Caki2 (cell line): ENCODE measurements at places on chromosomes 12 and 14.

GRCh38 chr12:2625289-2625612 lies 169.5 kb upstream of the FKBP4 start:
- no peak for DNase-seq

- peak; percentile 80 for DNase-seq
Observed at GRCh38 chr12:15193946-15194345, 27.3 kb downstream of the RERG start.

GRCh38 chr12:62347922-62348650 lies 87.9 kb downstream of the USP15 start:
- no peak for DNase-seq

DNA sequence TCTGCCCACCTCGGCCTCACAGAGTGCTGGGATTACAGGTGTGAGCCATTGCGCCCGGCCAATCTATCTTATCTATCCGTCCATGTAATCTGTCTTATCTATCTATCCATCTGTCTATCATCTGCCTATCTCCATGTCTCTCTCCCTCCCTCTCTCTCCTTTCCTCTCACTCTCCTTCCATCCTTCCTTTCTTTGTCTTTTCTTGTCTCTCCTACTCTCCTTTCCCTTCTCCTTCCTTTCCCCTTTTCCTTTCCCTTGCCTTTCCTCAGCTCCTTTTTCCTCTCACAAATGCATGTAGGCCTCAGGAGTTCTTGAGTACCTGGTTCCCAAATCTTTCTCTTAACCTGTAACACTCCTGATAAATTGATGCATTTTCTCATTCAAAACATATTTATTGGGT lies 89.3 kb upstream of the WSCD2 start:
- DNase-seq = no peak

GRCh38 chr12:31246470-31246850 lies 79.5 kb downstream of the SINHCAF start:
- no peak for DNase-seq

GRCh38 chr12:48977290-48978281 lies 536 bp upstream of the WNT1 start:
- no peak for DNase-seq

GRCh38 chr12:68749443-68749842 lies 3.5 kb downstream of the SLC35E3 start:
- DNase-seq = no peak

DNA sequence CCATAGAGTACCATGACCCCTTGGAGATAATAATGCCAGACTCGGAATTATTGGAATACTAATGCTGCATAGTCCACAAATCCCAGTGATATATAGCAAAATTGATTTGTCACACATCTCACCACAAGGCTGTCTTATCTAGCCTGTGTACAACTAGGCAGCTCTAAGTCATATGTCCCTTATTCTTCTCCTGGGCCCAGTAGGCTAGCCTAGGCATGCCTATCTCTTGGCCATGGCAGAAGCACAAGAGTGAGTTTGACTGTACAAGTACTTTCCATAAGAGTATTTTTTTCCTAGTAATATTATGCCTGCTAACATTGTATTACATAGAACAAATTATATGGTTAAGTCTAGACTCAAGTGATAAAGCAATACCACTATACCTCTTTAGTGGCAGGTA lies 1122.1 kb upstream of the SEL1L start:
- no peak for DNase-seq

DNA sequence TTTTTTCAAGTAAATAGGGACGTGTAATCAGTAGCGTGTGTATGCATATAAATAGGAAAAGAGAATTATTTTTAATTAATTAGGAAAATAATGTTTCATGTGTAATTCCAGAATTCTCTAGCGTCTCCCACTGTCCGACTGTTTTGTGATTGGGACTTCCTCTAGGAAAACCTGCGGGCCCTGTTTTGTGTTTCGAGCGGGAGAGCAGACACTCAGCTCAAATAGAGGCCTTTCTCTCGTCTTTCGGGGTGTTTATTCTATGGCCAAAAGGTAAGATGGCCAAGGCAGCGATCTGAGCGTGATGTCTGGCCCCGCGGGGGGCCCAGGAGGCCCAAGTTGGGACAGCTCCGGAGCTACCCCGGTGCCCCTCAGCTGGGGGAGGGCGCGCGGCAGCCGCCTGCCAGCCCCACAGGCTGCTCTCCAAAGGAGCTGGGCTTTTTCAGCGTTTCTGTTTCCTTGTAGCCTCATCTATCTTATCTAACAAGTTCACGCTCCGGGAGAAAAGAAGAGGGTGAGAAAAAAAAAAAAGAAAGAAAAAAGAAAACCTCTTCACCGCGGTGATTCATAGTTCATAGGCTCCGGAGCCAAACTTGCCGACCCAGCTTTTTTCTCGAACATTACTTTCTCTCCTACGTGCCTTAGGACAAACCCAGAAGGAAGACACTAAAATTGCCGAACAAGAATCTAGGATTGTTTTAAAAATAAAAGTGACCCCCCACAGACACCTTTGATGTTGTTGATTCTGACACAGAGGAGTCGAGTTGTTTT lies 7.5 kb upstream of the FOXG1 start:
- DNase-seq = no peak

DNA sequence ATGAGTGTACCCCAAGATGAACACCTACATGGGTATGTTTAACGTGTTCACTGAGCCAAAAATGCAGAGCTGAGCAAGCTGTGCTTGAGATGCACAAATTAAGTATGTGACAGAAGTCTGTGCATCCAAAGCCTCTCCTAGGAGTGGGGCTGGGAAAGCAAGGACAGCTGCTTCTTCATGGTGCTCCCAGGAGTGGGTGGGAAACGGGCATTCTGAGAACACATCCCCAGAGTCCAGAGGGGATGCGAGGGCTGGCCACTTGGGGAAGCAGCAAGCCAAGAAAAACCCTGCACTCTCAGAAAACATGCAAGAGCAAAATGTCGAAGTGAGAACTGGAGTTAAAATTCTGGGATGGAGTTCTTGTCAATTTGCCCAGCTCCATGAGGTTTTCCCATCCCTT lies 414.3 kb downstream of the BCAT1 start:
- DNase-seq = no peak

- no peak for DNase-seq
Observed at GRCh38 chr12:45165284-45165683, 50.6 kb upstream of the ANO6 start.

DNA sequence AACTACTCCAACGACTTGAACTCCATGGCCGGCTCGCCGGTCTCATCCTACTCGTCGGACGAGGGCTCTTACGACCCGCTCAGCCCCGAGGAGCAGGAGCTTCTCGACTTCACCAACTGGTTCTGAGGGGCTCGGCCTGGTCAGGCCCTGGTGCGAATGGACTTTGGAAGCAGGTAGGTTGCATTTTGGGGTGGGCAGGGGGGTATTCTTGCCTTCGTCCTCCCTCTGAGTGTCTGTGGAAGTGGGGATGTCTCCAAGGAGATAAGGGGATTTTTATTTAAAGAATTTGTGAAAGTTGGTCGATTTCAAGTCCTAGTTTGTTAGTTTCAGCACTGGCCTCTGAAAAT lies 1.3 kb downstream of the ASCL1 start:
- no peak for DNase-seq

DNA sequence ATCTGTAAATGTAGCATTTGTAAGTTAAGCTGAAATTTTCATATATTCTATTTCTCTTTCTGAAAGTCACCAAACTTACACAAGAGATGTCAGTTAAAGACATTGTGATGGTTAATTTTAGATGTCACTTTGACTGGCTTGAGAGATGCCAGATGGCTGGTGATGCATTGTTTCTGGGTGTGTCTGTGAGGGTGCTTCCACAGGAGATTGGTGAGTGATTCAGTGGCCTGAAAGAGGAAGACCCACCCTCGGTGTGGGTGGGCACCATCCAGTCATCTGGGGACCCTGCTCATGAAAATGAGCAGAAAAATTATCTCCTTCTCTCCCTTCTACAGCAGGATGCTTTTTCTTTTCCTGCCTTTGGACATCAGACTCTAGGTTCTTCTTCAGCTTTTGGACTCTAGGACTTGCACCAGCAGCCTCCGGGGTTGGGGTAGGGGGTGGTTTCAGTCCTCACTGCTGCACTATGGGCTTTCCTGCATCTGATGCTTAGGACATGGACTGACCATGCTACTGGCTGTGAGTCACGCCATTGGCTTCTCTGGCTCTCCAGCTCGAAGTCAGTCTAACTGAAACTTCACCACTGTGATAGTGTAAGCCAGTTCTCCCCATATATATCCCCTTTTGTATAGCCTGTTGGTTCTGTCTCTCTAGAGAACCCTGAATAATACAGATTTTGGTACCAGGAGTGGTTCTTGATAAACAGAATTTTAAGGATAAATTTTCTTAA lies 20.9 kb downstream of the PDE6H start:
- no peak for DNase-seq

DNA sequence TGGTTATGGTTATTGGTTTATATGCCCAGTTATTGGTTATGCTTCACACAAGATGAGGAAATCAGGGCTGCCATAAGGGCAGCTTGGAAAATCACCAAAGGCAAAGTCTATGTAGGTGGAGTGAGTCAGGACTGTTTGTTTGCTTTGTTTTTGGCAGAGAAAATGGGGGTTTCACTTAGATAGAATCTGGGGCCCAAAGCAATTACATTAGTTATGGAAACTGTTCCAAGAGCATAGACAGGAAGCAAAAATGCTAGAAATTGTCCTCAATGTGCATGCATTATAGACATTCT lies 2.2 kb downstream of the VAMP1 start:
- no peak for DNase-seq

GRCh38 chr14:26339381-26339780 lies 258.5 kb downstream of the NOVA1 start:
- DNase-seq = no peak

- peak; percentile 61 for DNase-seq
Observed at GRCh38 chr12:124680863-124681778, 113.7 kb upstream of the NCOR2 start.

GRCh38 chr12:64824130-64824499 lies 332 bp upstream of the TBC1D30 start:
- no peak for DNase-seq

DNA sequence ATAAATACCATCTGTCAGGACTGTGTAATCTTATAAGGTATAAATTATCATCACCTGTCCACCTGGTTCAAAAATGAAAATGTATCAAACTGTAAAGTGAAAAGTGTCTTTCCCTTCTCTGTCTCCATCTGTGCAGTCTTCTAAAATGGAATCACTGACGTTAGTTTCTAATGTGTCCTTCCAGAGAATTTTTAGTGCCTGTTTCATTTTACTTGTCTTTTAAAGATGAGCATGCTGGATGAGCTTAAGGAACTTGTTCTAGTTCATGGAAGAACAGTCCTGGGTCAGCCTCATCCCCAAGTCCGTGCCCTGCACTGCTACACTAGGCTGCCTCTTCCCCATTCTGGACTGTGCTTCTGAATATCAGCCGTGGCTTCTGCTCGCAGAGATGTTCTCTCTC lies 5.4 kb upstream of the NT5DC3 start:
- DNase-seq = no peak

GRCh38 chr12:103827911-103828391 lies 13.1 kb downstream of the NT5DC3 start:
- DNase-seq = no peak

DNA sequence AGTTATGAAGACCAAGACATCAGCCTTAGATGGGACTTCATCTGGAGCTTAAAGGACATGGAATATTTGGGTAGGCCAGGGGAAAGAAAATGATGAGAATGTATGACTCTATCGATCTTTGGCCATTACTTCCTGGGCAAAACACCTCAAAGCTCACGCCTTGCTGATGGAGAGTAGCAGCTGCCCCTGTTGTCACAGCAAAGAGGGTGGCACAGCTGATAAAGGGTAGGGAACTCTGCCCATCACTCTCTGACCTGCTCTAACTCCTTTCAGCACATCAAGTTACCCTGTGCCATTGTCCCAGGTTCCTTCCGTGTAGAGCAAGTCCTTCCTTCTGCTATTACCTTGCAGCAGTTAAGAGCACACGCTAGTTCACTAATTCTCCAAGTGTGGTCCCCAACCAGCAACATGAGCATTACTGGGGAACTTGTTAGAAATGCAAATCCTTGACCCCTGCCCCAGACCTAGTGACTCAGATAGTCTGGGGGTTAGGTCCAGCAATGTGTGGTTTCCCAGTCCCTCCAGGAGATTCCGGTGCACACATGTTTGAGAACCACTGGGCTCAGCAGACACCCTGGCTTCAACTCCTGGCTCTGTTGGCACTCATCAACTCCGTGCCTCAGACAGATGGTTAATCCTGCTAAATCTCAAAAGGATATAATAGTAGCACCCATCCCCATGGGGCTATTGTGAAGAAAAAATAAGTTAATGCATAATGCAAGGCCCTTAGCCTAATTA lies 93.7 kb upstream of the EEA1 start:
- no peak for DNase-seq

GRCh38 chr12:51389302-51389999 lies 1.8 kb downstream of the GALNT6 start:
- DNase-seq = no peak

GRCh38 chr14:87325741-87326140 lies 667.2 kb downstream of the GALC start:
- no peak for DNase-seq

- DNase-seq = no peak
Observed at GRCh38 chr12:62163368-62163767, 96.8 kb upstream of the USP15 start.

- no peak for DNase-seq
Observed at GRCh38 chr14:68094752-68095151, 275.2 kb downstream of the RAD51B start.

DNA sequence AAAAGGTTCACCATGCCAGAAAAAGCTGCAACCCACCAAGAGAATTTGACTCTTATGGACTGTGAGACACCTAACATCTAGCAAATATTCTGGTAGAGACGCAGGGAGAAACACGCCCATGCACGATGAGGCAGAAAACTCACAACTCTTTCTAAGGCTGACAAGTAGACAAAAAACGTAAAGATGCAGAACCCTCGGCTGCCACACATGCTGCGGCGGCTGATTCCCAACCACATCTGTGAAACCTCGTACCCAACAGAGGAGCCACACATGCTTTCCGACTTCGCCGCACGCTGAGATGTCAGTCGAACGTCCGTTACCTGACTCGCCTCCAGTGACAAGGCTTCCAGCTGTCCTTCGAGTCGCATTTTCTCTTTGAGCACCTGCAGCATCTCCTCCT lies 21.8 kb downstream of the GOLGA3 start:
- DNase-seq = no peak

- peak; percentile 84 for DNase-seq
Observed at GRCh38 chr14:98069712-98070171, 1202.3 kb downstream of the BCL11B start.
